Stimulated activated CD8-positive, alpha-beta memory T cell treated with anti-CD3 and anti-CD28 coated beads, Interleukin-15, amount 100 ng/mL, for 24 hours (primary cell): ENCODE measurements at places on chromosomes 3 and 15.

- DNase-seq = no peak
Measured at GRCh38 chr15:70269991-70270751, 172.5 kb upstream of the TLE3 start.

GRCh38 chr15:58877999-58878825 is 55.3 kb downstream of the SLTM start:
- DNase-seq = no peak

DNA sequence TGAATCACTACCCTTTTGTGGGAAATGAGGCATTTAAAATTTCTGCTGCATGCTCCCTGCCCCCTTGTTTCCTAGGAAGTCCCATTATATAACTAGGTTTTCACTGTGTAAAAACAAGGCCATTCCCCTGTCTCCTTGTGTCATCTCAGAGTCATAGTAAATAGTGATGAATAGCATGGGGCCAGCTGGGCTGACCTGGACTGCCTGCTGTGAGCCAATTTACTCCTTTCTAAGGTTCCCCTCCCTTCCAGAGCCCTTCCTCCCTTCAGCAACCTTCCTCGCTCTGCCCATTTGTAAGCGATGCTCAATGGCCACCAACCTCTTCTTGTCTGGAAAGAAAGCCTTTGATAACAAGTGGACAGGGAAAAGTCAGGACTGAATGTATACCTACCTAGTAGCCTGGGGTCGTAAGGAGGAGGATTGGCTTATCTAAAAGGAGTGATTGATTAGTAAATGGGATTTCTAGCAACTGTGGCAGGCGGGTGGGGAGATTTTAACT is 11.7 kb downstream of the ITGA11 start:
- no peak for DNase-seq

GRCh38 chr15:90986790-90987507 is 7.4 kb downstream of the PRC1 start:
- no peak for DNase-seq

DNA sequence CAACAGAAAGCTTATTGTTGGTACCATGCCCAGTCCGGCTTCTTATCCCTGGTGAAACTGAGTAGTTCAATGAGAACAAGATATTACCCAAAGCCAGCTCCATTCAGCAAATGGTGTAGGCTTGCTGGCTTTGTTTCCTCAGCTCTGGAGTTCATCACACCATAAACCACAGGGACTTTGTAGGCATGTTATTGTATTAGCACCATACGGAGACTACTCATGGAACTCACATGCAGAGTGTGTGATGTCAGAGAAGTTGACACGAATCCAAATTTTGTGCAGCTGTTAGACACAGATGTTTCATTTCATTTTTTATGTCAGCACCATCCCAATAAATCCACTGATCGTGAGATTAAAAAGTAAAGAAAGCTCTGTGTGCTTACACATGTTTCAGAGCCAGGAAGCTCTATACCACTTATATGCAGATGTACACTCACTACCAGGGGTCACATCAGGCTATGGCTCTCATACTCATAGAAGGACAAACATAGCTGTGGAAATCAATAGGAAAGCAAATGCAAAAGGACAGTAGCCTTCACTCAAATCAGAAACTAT is 63.4 kb upstream of the LEKR1 start:
- DNase-seq = no peak

DNA sequence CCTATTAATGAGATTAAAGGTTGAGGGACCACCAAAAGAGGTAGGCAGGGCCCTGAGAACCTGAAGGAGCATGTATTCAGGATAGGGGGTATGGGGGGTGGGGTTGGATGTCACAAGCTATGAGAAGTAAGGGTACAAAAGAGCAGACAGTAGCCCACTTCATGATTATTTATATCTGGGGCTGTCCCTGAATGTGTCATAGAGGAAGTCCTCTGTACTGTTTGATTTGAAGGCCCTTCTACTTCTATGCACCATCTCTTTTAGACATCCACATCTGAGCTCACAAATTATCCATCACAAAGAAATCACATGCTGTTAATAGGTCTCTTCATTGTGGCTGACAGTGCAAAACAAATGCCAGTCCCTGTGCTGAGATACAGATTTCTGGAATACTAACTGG is 68.6 kb downstream of the FHIT start:
- DNase-seq = no peak

DNA sequence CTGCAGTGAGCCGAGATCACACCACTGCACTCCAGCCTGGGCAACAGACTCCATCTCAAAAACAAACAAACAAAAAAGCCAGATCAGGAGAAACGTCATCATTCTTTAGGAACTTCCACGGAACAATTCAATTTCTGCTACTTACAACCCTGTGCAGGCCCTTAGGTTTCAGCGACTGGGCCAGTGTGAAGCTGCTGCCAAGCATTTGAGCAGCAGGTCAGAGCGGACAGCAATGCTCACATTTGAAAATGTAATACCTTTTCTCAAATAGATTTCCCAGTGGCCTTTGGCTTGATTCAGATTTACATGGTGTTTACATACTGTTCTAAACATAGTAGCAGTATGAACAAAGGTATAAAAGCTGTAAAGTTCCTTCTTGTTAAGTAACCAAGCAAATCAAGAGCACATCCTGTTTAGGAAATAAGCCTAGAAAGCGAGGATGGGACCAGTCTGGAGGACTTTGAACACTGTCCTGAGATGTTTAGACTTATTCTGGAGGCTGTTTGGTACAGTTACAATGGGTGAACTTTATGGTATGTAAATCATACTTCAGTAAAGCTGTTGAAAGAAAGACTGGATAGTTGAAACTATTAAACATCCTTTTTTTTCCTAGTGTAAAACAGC is 141.2 kb downstream of the HCN4 start:
- DNase-seq = no peak

DNA sequence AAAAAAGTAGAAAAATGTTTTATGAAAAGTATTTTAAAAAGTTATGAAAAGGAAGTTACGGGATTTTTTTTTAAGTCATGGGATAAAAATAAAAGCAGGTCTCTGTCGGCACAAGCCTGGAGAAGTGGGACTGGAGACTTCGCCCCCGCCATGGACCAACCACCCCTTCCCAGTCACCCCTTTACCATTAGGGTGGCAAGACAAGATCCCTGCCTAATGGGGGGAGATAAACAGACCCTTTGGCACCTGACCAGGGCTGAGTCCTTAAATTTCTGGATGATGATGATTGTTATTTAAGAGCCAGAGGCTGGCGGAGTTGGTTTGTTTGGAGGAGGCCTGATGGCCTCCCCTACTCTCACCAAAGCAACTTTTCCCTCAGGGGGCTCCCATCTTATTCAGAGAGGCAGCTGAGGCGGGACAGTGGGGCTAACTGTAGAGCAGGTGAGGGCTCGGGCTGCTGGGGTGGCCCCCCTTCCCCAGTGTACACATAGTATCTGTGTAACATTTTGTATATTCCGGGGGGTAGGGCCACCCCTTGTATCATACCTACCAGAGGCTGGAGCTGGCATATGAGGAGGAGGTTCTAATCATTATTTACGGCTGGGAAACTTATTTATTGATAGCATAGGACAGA is 74.0 kb downstream of the ADAMTS7 start:
- no peak for DNase-seq

DNA sequence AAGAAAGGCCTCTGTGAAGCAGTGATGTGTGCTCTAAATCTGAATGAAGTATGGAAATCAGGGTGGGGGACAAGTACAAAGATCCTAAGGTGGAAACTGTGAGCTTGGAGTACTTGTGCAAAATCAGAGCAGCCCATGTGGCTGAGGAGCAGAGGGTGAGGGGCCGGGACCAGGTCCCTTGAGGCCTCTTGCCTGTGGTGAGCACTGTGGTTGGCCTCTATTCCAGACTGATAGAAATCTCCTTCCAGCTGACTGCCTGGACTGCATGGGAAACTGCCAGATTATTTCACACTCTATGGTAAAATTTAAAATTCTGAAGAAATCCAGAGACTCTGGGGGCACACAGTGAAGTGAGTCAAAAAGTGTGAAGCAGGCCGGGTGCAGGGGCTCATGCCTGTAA is 81.4 kb downstream of the TM4SF4 start:
- no peak for DNase-seq

GRCh38 chr3:193743702-193744047 is 150.7 kb downstream of the OPA1 start:
- DNase-seq = no peak

GRCh38 chr3:12708584-12709192 is 44.8 kb upstream of the RAF1 start:
- no peak for DNase-seq

- no peak for DNase-seq
Measured at GRCh38 chr15:57580866-57581265, 10.8 kb upstream of the MYZAP start.

DNA sequence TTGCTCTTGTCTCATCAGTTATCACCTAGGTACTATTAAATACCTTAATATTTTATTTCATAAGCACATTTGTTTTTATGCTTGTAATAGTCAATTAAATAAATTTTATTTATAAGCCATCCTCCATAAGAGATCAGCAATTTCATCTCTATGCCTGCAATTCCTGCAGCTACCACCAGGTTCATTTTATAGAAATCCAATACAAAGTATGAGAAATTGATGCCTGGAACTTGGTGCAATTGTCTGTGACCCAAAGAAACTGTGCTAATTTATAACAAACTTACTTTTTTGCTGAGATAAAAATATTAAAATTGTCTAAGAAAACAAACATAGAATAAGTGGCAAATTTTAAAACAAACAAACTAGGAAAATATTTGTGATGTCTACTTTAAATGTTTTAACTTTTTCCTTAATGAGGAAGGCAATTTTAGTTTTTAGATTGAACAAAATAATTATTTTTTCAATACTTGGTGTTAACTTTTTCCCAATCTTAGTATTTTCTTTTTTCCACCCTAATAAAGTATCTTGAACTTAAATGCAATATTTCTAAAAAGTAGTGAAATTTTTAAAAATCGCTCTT is 1026.6 kb downstream of the ROBO1 start:
- DNase-seq = no peak

GRCh38 chr15:62624547-62625378 is 417.8 kb upstream of the TPM1 start:
- DNase-seq = no peak

- no peak for DNase-seq
Measured at GRCh38 chr3:135197246-135197645, 402.2 kb downstream of the EPHB1 start.

- no peak for DNase-seq
Measured at GRCh38 chr15:81940467-81941451, 105.1 kb downstream of the MEX3B start.

GRCh38 chr3:5563537-5564277 is 376.2 kb downstream of the EDEM1 start:
- DNase-seq = no peak

- no peak for DNase-seq
Measured at GRCh38 chr15:39666677-39667076, 85.8 kb downstream of the THBS1 start.

- no peak for DNase-seq
Measured at GRCh38 chr15:94061041-94061440, 170.3 kb upstream of the MCTP2 start.

- no peak for DNase-seq
Measured at GRCh38 chr15:48832648-48833047, 21.8 kb upstream of the CEP152 start.

GRCh38 chr15:74817370-74817737 is 4.7 kb downstream of the LMAN1L start:
- DNase-seq = no peak

DNA sequence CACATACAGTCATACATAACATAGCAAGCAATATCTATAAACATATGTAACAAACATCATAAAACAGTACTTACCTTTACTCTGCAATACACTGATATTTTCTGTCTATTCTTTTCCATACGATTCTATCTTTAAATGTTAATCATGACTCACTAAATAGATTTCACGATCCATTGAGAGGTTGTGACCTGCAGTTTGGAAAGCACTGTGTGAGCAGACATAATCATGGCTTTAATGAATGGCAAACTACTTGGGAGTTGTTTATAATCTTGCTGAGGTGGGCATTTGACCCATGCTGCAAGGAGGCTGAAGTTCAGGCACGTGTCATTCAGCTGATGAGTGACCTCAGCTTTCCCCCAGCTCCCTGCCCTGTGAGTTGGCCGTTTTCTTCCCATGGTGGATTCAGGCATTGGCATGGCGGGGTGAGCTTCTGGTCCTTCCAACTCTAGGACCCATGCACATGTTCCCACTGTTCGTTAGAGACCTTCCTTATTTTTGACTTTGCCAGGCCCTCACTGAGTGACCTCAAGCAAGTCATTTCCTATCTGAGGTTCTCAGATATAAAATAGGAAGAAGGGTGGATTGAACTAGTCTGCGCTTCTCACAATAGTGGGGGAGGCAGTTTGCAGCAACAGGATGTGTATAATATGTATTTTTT is 41.7 kb downstream of the PAQR5 start:
- no peak for DNase-seq

GRCh38 chr3:154121701-154122551 is 736 bp downstream of the ARHGEF26 start:
- no peak for DNase-seq

GRCh38 chr3:182412066-182412465 is 381.2 kb upstream of the ATP11B start:
- DNase-seq = no peak

- DNase-seq = no peak
Measured at GRCh38 chr3:172449466-172450149, 1.4 kb upstream of the GHSR start.

- no peak for DNase-seq
Measured at GRCh38 chr3:49016414-49017228, 1.8 kb downstream of the DALRD3 start.

- DNase-seq = no peak
Measured at GRCh38 chr15:39433376-39433775, 147.5 kb upstream of the THBS1 start.

GRCh38 chr3:14678015-14678503 is 3.1 kb downstream of the C3orf20 start:
- no peak for DNase-seq

- DNase-seq = no peak
Measured at GRCh38 chr3:65971293-65972252, 67.1 kb downstream of the MAGI1 start.

- no peak for DNase-seq
Measured at GRCh38 chr3:125431391-125431790, 56.3 kb upstream of the ZNF148 start.

GRCh38 chr15:66472176-66472999 is 25.2 kb downstream of the SNAPC5 start:
- DNase-seq = no peak

- DNase-seq = no peak
Measured at GRCh38 chr15:93982226-93982727, 249.1 kb upstream of the MCTP2 start.
